ENCODE measurements at places on chromosomes 7 and 10. TPM values are rescaled to one million over a fixed set of nuclear protein-coding genes. Genes with fewer than 3 reads are reported as not detected.

The LRRC61 gene
- 42.3 TPM for total RNA-seq

The SEC31B gene
- total RNA-seq: 7.4 TPM

DNA sequence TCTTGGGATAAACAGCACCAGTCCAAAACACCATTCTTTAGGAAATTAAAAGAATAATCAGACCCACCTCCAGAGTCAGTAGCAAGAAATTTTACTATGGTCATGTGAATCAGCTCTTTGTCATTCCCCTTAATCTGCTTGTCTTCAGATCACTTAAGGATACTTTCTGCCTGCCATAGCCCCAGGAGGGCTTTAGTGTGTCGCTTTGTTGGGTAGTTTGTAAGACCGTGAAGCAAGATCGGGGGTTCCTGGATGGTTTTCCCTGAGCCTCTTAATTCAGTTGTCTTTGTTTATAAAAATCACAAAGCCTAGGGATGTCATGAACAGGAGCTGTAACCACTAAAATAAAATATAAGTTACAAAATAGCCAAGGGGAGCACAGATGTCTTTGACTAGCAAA, 223.6 kb downstream of the RELN start:
- no peaks in the 10 kb centered on the region for H3K36me3 ChIP-seq
- no peak for DNase-seq
- no peak overlapping the region for H3K4me3 ChIP-seq
- no peaks in the 10 kb centered on the region for H3K4me1 ChIP-seq
- 0 out of 2 replicates have a peak, but pooled peaks cover 4% of the 10 kb centered on the region for H3K27me3 ChIP-seq

The PLXDC2 gene
- total RNA-seq: not detected

- H3K4me1 ChIP-seq: 0 out of 2 replicates have a peak, but pooled peaks cover 4% of the 10 kb centered on the region
- H3K36me3 ChIP-seq: 0 out of 2 replicates have a peak, but pooled peaks cover 5% of the 10 kb centered on the region
- H3K27me3 ChIP-seq: no peaks in the 10 kb centered on the region
- H3K27ac ChIP-seq: no peak overlapping the region
Observed at GRCh38 chr10:5040010-5040673, 36.5 kb upstream of the AKR1C2 start.

DNA sequence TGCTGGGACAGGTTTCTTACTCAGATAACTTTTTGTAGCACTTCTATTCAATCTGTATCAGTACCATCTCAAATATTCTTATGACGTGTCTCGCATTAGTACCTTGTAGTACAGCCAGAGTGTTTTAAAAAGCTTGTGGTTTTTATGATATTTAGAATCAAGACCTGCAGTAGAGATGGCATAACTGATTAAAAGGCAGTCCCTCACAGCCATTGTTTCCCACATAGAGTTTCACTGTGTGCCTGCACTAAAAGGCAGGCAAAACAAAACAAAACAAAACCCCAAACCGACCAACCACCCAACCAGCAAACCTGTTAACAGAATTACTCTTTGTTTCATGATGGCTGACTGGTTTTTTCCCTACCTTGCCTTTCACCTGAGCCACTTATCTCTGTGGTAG, 221.3 kb upstream of the DGKB start:
- no peak overlapping the region for H3K4me3 ChIP-seq
- no peaks in the 10 kb centered on the region for H3K36me3 ChIP-seq
- no peaks in the 10 kb centered on the region for H3K4me1 ChIP-seq
- no peak overlapping the region for H3K27ac ChIP-seq
- peak; percentile 60 for DNase-seq

- H3K27me3 ChIP-seq: no peaks in the 10 kb centered on the region
- DNase-seq: no peak
- H3K27ac ChIP-seq: no peak overlapping the region
Observed at GRCh38 chr7:5541087-5541992, 117.7 kb upstream of the TNRC18 start.

DNA sequence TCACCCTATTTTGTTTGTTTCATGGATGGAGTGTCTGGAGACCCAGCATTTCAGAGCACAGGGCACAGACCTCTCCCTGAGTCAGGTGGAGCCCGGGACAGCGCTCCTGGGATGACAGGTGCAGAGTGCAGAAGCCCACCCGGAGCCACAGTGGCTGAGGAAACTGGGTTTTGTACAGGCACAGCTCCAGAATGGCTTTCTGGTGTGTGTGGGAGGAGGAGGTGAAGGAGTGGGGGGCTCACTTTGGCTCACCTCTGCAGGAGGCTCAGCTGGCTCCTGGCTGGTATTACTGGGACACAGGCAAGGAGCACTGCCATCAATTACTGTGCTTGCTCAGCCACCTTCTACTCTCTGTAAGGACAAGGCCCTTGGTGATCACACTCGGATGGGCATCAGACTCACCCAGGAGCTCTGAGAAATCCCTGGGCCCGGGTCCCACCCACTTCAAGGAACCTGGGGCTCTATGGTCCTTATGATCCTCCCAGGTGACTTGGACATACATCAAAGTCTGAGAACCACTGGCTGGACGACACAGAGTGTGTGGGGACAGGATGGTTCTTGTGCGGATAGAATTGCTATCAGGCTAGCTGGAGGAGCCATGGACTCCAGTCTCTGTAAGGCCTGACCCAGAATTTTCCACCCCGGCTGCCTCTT, 221.1 kb upstream of the ZNF32 start:
- H3K27me3 ChIP-seq: peaks cover 30% of the 10 kb centered on the region
- no peak for DNase-seq
- no peak overlapping the region for H3K4me3 ChIP-seq
- H3K36me3 ChIP-seq: no peaks in the 10 kb centered on the region
- no peaks in the 10 kb centered on the region for H3K4me1 ChIP-seq

GRCh38 chr10:132951926-132952325, 9.6 kb upstream of the CFAP46 start:
- H3K4me3 ChIP-seq: no peak overlapping the region
- H3K4me1 ChIP-seq: no peaks in the 10 kb centered on the region
- H3K27me3 ChIP-seq: peaks cover 67% of the 10 kb centered on the region
- no peaks in the 10 kb centered on the region for H3K36me3 ChIP-seq

The AGAP9 gene
- 14.1 TPM for total RNA-seq

The TMEM236 gene
- total RNA-seq: 0.20 TPM

The BLVRA gene
- total RNA-seq: 36.4 TPM

The THSD7A gene
- 4.0 TPM for total RNA-seq

The TRPV5 gene
- not detected for total RNA-seq

DNA sequence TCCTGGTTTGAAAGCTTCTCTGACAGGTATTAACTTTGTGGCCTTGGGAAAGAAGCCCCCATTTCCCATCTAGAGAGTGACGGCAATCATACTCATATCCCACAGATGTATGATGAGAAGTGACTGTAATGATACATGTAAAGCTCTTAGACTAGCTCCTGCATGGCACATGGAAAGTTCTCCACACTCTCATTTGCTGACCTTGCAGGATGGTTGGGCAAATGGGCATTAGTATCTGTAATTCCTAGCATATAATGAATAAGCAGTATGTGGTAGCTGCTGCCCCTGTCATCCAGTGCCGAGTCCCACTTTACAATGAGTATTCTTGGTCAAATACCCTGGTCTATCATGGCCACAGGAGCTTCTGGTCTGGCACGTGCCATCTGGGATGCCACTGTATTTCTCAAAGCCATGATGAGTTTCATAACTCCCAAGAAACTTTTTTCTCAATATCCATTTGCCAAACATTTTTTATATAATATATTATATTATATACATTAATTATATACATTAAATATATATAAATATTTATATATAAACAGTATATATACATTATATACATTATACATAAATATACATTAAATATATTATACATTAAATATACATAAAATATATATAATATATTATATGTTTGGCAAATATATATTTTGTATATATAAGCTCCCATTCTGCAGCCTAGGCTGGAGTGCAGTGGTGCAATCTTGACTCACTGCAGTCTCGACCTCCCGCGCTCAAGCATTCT, 106.5 kb upstream of the FZD1 start:
- no peaks in the 10 kb centered on the region for H3K36me3 ChIP-seq
- no peaks in the 10 kb centered on the region for H3K27me3 ChIP-seq
- no peaks in the 10 kb centered on the region for H3K4me1 ChIP-seq
- no peak overlapping the region for H3K4me3 ChIP-seq
- DNase-seq: no peak

GRCh38 chr7:131139462-131139861, 188.2 kb upstream of the MKLN1 start:
- DNase-seq: no peak
- no peak overlapping the region for H3K4me3 ChIP-seq
- no peak overlapping the region for H3K27ac ChIP-seq

GRCh38 chr10:17780727-17781126, 28.4 kb upstream of the MRC1 start:
- no peaks in the 10 kb centered on the region for H3K36me3 ChIP-seq
- DNase-seq: no peak
- H3K27me3 ChIP-seq: no peaks in the 10 kb centered on the region

- no peak overlapping the region for H3K4me3 ChIP-seq
- H3K27ac ChIP-seq: no peak overlapping the region
- peaks cover 15% of the 10 kb centered on the region for H3K27me3 ChIP-seq
- no peaks in the 10 kb centered on the region for H3K4me1 ChIP-seq
Observed at GRCh38 chr10:127552446-127552845, 3.3 kb downstream of the NPS start.

DNA sequence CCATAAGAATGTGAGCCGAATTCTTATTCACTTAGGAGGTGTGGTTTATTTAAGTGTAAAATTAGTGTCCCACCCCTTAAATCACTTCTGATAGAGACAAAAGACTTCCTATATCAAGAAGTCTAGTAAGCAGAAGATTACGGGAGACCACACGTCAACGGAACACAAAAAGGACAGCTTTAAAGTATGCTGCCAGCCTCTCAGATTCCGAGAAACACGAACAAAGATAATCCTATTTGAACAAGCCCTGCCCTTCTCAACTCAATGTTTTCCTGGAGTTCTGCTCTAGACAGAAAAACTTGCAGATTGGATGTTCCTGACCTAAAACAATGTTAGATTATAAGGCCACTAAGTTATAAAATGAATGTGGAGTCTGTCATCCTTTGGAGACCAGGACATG, 4.9 kb upstream of the MCU start:
- H3K36me3 ChIP-seq: no peaks in the 10 kb centered on the region
- peak overlapping the region; percentile 72 for H3K27ac ChIP-seq

- no peak overlapping the region for H3K27ac ChIP-seq
- no peaks in the 10 kb centered on the region for H3K27me3 ChIP-seq
- H3K4me3 ChIP-seq: no peak overlapping the region
- no peaks in the 10 kb centered on the region for H3K36me3 ChIP-seq
- peak; percentile 49 for DNase-seq
Observed at GRCh38 chr7:129644634-129645230, 33.2 kb downstream of the NRF1 start.

DNA sequence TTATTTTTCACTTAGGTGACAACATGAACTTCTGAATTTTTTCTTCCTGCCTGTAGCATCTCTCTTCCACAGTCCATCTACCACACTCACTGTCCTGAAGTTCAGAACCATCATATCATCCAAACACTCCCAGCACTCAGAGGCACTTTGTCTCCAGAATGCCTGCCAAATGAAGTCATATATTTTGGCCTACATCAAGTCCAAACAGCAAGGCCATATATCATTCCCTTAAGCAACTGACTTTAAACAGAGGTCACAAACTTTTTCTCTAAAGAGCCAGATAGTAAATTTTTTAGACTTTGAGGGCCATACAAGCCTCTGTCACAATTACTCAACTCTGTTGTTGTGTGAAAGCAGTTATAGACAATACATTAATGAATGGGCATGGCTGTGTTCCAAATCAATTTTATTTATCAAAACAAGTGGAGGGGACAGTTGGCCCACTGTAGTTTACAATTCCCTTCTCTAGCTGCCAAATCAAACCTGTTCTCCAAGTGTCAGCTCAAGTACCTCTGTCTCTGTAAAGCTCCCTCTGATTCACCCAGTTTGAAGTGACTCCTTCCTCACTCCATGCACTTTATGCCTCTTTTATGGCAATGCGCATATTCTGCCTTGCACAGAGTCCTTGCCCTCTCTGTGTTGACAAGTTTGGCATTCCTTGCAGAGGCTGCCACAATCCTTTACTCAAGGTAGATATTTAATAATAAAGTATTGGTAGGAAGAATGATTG, 305.7 kb downstream of the FZD1 start:
- no peaks in the 10 kb centered on the region for H3K36me3 ChIP-seq
- H3K4me3 ChIP-seq: no peak overlapping the region
- H3K4me1 ChIP-seq: no peaks in the 10 kb centered on the region
- no peak for DNase-seq
- H3K27ac ChIP-seq: no peak overlapping the region
- H3K27me3 ChIP-seq: no peaks in the 10 kb centered on the region

GRCh38 chr10:35165136-35165535, 38.5 kb downstream of the CREM start:
- H3K4me3 ChIP-seq: no peak overlapping the region
- no peak for DNase-seq
- H3K4me1 ChIP-seq: no peaks in the 10 kb centered on the region
- no peaks in the 10 kb centered on the region for H3K27me3 ChIP-seq

The PKD1L1 gene
- 0.08 TPM for total RNA-seq

The CHCHD1 gene
- total RNA-seq: 44.1 TPM

The ECD gene
- 33.2 TPM for total RNA-seq

The PLAC9 gene
- 2.1 TPM for total RNA-seq

DNA sequence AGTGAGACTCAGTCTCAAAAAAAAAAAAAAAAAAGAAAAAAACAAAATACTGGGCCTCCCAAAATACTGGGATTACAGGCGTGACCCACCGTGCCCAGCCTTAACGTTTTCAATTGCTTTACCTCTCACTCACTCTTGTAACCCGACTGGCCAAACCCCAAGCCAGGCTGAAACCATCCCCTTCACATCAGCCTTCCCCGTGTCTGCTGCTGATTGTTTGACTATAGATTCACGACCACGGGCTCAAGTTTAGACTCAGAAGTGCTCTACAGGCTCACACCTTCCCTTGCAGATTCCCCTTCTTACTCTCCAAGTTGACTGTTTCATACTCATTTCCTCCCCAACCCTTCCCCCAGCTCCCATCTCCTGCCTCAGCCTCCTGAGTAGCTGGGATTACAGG, 22.3 kb downstream of the TYW1 start:
- no peak overlapping the region for H3K27ac ChIP-seq
- peaks cover 3% of the 10 kb centered on the region for H3K36me3 ChIP-seq
- H3K4me3 ChIP-seq: no peak overlapping the region
- no peak for DNase-seq

The GPR141 gene
- total RNA-seq: not detected

GRCh38 chr7:106717955-106718871, 57.3 kb upstream of the CCDC71L start:
- H3K27me3 ChIP-seq: no peaks in the 10 kb centered on the region
- peak overlapping the region; percentile 85 for H3K27ac ChIP-seq
- DNase-seq: peak; percentile 60
- no peaks in the 10 kb centered on the region for H3K36me3 ChIP-seq
- H3K4me1 ChIP-seq: peaks cover 30% of the 10 kb centered on the region

DNA sequence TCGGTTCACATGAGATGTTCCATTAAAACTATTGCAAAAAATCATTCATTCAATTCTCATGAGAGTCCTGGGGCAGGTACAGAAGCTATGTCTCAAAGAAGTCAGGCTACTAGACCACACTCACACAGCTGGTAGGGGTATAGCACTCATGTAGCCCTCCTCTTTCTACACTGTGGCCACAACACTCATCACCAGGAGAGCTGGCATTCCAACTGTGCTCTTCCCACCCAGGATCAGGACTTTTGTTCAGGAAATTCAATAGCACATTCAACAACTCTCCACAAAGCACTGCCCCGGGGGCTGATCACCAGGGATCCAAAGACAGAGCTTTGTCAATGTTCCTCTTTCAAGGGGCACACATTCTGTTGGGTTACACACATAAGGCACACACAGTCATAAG, 31.0 kb upstream of the C10orf90 start:
- H3K27ac ChIP-seq: no peak overlapping the region
- no peak for DNase-seq
- no peaks in the 10 kb centered on the region for H3K27me3 ChIP-seq
- H3K4me3 ChIP-seq: no peak overlapping the region

The RBM17 gene
- total RNA-seq: 98.2 TPM
